ENCODE measurements at places on chromosomes 3 and 15.

DNA sequence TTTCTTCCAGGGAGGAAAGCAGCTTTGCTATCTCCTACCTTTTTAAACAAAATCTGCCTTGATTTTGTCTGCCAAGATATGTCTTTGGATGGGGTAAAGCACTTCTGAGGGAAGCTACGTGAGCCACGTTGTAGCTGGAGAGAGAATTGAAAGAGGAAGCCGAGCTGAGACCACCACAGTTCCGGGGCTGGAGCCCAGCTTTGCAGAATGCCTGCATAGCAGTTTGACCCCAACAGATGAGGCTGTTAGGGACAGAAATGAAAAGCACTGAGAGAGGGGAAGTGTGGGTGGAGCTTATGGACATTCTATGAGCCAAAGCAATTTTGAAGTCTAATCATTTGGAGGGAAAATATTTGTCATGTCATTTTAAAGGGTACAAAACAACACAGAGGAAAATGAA, 45.4 kb downstream of the LIPC start:
- DNase-seq = no peak

DNA sequence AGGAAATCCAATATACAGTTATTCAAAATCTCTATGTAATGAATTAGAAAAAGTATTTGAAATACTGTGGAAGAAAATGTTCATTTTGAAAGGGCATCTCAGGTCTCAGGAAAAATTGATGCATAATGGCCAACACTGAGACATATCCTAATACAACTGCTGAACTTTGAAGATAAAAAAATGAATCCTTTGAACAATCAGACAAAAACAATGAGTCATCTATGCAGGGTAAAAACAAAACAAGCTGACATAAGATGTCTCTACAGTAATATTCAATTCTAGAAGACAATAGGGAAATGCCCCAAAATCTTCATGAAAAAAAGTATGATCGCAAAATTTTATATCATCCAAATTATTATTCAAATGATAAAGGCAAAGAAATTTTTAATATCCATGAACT, 34.0 kb upstream of the ZNF280D start:
- no peak for DNase-seq

- no peak for DNase-seq
These were observed 108.5 kb downstream of the CHSY1 start for GRCh38 chr15:101143321-101143720.

- no peak for DNase-seq
These were observed at the start of gene WWTR1 for GRCh38 chr3:149657926-149658743. WWTR1 (minus strand) TSS chr3:149658025; CDS start chr3:149657306, 719 bp downstream.

DNA sequence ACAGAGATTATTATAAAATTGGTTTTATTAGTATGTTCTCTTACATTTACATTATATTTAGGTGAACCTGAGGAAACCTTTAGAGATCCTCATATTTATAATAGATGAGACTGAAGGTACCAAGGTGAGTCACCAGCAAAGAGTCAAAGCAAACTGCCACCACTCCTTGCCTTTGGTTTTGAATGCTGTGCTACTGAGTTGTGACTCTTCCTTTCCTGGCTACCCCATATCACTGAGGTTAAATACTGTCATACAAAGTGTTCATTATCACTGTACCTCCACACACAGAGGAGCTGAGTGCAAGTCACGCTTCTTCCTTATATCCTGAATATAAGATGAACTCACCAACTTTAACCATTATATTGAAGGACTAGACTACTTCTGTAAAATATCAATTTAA, 168.2 kb downstream of the CBLB start:
- no peak for DNase-seq

GRCh38 chr3:174958671-174959328, 99.7 kb downstream of the NAALADL2 start:
- DNase-seq = no peak

- no peak for DNase-seq
These were observed 53.4 kb upstream of the PRICKLE2 start for GRCh38 chr3:64278625-64279024.

- no peak for DNase-seq
These were observed 35.6 kb upstream of the PYDC2 start for GRCh38 chr3:191425322-191425734.

- no peak for DNase-seq
These were observed 236.8 kb upstream of the TBC1D5 start for GRCh38 chr3:17979252-17979651.

DNA sequence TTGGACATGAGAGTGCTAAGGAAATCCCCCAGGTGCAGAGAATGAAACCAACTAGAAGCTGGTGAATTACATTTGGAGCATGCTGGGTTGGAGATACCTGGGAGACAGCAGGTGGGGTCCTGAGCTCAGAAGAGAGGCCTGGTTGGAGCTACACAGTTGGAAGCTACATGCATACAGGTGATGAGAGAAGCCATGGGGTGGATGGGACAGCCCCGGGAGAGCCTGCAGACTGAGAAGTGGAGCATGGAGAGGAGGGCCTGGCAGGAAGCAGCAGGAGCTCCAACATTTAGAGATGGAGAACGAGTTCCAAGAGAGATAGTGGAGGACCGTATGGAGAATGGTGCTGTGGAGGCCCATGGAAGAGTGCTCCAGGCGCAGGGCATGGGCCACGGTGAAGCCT, 10.2 kb downstream of the PAQR5 start:
- DNase-seq = no peak

GRCh38 chr3:59408047-59408624, 358.3 kb upstream of the CFAP20DC start:
- no peak for DNase-seq

GRCh38 chr15:65912235-65912634, 42.9 kb downstream of the RAB11A start:
- no peak for DNase-seq

GRCh38 chr3:115658337-115659181, 35.2 kb downstream of the GAP43 start:
- DNase-seq = peak; percentile 19

DNA sequence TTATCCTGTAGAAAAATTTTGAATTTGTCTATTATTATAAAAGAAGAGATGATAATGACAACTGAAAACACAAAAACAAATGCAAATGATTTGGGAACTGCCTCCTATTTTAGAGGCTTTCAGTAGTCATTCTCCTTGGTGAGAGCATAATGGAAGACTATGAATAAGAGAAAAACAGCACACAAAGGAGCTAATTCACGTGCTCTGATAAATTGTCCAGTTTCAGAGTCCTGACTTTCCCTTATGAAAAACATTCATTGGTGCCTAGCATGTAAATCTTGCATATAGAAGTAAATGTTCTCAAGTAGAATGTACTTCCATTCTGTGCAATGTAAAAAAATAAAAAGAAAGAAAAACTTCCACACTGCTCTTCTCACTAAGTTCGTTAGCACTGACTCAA, 206.1 kb downstream of the IL5RA start:
- no peak for DNase-seq
